ENCODE measurements at places on chromosomes 6 and 20. TPM values are rescaled to one million over a fixed set of nuclear protein-coding genes. Genes with fewer than 3 reads are reported as not detected.
A peak's percentile ranks its signal among the peaks of the same experiment; 100 is the strongest.

GRCh38 chr6:24481449-24481848, 7.9 kb downstream of the GPLD1 start:
- no peak for DNase-seq

DNA sequence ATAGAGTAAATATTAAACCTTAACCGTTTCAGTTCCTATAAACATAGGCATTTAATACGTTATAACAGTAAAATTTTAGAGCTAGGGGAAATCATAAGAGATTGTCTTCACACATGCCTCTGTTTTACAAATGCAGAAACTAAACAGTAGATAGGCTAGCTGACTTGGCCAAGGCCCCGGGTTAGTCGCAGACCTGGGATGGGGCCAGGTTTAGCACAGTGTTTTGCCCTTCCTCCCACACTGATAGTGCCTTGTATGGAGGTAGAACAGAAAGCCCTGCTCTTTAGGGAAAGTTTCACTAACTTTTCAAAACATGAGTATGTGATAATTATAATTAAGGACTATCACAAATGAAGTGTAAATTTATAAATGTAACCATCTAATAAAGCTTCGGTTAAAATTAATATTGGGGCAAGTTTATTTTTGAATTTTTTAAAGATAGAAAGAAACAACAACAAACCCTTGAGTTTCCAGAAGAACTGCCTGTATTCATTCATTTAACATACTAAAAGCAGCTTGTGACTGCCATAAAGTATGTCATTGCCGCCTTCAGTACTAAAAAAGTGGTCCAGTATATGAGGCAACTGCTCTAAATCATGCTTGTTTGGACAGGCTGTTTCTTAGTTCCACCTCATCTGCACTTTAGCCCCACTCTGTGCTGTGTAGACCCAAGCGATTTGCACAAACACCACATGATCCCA, 62.5 kb upstream of the LOC128125822 start:
- peak; percentile 8 for DNase-seq

DNA sequence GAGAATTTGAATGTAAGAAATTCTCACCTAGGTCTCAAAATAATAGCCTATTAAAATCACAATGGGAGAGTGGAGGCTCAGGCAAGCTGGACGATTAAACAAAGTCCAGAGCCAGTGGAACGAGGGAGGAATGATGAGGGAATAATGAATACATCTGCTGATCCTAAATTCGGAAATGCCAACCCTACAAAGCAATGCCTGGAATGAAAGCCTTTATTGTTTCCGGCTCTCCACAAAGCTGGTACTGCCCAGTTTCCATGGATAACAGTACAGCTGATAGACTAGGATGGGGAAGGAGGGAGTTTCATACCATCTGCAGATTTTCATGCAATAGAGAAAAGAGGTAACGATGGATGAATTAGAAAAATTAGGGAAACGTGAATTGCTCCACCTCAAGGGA, 356.1 kb downstream of the CBLN4 start:
- DNase-seq = no peak

Gene SNAP91
- not detected for total RNA-seq

Gene SPINT3
- total RNA-seq = not detected
